ENCODE measurements at places on chromosomes 5 and 9. TPM values are rescaled to one million over a fixed set of nuclear protein-coding genes. Genes with fewer than 3 reads are reported as not detected.

Gene LOX
- 193 TPM for total RNA-seq

Gene GAS1
- total RNA-seq: 25.0 TPM

Gene C9
- total RNA-seq: not detected

Gene TMC1
- total RNA-seq: 0.36 TPM

Gene TMEM38B
- 17.7 TPM for total RNA-seq

Gene IFNA1
- not detected for total RNA-seq

Gene PFN3
- total RNA-seq: not detected

Gene ABCA2
- total RNA-seq: 21.0 TPM

Gene PCDHB14
- 0.45 TPM for total RNA-seq

Gene HTR1A
- total RNA-seq: not detected

Gene GHR
- 4.3 TPM for total RNA-seq

DNA sequence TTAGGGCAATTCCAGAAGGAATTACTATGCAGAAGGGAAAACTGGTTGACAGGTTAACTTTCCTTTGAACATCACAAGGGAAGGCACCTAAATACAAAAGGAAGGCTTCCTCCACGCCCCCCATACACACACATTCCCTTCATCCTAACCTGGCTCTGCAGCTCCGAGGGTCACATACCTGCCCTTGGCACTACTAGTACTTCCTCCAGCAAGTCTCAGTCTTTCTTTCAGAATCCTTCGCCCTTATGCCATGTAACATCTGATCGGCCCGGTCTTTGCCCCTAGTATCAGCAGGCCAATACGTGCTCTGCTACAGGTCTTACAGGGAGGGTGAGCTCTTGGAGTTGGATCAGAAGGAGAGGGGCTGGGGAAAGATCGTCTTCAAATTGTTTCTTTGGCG lies 1.6 kb upstream of the MARCHF6 start:
- no peak for DNase-seq

GRCh38 chr5:90307782-90308181 lies 101.8 kb downstream of the CETN3 start:
- no peak for DNase-seq

DNA sequence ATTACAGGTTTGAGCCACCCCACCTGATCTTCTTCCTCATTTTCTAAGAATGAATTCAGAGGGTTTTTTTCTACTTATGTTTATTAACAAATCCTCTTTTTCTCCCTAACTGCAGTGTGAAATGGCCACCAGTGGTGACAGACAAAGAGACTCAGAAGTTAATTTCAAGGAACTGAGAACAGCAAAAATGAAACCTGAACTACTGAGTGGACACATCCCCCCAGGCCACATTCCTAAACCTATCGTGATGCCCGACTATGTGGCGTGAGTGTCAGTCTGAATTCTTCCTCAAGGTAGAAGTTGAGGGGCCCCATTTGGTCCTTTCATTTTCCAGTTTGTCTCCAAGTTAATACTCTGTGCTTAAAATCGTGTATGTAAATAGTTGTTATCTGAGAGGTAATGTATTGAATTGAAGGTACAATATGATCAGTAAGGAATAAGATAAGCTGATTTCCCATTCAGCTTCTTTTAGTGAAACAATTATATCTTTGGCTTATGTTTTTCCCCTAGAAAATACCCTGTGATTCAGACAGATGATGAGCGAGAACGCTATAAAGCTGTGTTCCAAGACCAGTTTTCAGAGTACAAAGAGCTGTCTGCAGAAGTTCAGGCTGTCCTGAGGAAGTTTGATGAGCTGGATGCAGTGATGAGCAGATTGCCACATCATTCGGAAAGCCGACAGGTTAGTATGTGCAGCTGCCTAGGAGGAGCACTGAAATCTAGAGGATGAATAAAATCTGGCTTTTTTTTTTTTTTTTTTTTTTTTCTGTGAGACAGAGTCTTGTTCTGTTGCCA lies 17.7 kb downstream of the MARVELD2 start:
- DNase-seq: no peak

- DNase-seq: peak; percentile 45
These were observed 193.9 kb downstream of the SEC61B start for GRCh38 chr9:99416007-99416406.

- DNase-seq: no peak
These were observed 157.5 kb downstream of the EBF1 start for GRCh38 chr5:158942217-158942616.

DNA sequence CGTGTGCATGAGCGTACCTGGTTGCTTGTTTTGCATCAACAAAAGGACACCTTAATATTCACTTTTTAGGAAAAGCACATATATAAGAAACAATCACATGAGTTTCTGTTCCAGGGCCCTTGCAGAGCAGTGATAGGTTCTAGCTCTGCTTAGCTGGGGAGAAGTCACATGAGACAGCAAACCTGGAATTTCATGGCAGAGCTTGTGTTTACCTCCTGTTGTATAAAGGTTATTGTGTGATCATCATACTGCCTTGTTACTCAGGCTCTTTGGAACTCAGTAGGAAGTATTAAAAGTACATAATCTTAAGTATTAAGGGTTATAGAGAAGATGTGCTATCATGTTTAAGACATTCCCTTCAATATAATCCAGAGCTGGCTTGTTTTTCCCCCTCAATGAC lies 18.0 kb upstream of the VLDLR start:
- DNase-seq: no peak

DNA sequence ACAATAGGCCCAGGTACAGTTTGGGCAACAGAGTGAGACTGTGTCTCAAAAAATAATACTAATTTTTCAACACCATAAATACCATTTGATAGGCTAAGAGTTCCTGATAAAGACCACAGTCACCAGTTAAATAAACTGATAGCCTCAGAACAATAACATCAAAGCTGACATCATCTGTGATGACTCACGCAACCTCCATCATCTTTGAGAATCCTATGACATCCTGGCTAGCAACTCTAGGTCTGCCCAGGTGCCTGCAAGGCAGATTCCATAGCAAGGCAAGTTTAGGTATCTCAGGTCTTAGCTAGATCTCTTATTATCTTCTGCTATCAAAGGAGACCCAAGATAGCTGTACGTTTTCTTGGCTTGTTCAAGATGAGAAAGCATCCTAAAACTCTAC lies 30.5 kb upstream of the UBAP2 start:
- peak; percentile 23 for DNase-seq

- DNase-seq: no peak
These were observed 479.4 kb downstream of the RASEF start for GRCh38 chr9:82583524-82583923.

DNA sequence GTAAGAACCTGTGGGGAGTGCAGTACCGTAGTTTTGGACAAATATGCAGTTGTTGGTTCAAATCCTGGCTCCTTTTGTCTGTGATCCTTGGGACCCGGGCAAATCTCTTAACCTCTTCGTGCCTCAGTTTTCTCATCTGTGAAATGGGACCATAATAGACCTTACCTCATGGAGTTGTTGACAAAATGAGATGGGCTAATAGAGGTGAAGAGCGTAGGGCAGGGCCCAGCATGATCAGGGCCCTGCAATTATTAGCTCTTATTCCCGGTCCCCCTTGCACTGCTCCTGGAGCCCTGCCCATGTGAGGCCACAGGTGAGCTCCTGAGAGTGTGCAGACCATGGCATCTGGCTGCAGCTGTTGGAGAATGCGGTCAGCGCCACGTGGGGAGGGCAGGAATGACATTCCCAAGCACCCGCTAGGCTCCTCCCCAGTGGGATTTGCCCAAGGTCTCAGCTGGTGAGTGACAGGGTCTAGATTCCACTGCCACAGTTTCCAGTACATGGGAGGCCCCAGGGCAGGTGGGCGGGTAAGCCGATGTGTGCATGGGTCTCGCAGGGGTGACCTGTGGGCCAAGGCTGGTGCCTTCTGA lies 41.0 kb downstream of the NEK6 start:
- DNase-seq: no peak

- DNase-seq: no peak
These were observed 261.8 kb downstream of the NR3C1 start for GRCh38 chr5:143141652-143142051.

- no peak for DNase-seq
These were observed 220.5 kb downstream of the GLIS3 start for GRCh38 chr9:4079346-4079745.

DNA sequence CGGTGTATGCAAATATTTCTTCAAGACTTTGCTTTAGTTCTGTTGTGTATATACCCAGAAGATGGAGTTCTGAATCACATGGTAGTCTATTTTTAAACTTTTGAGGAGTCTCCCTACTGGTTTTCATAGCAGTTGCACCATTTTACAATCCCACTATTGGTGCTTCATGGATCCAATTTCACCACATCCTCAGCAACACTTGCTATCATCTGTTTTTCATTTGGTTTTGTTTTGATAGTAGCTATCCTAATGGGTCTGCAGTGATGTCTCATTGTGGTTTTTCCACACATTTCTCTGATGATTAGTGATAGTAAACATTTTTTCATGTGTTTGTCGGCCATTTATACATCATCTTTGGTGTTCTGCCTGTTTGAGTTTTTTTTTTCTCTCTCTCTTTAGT lies 1339.3 kb downstream of the EFNA5 start:
- peak; percentile 71 for DNase-seq

- no peak for DNase-seq
These were observed 2.5 kb downstream of the TTC1 start for GRCh38 chr5:160011471-160011870.

DNA sequence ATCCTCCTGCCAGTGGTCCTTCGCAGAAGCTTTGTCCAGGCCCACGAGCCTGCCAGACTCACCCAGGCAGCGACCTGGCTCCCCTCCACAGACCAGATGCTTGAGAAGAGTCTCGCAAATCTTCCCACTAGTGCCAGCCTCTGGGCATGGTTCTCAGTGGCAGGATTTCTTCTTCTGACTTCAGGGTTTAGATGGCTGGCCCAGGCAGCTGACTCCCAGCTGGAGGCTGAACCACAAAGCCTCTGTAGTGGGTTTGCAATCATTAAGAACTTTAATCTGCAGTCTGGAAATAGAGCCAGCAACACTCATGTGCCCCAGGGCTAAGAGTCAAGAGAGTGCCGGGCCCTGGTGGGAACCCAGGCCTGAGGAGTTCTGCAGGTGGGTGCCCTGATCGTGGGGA lies 90.6 kb upstream of the ICE1 start:
- DNase-seq: no peak

GRCh38 chr5:110053824-110054223 lies 364.1 kb downstream of the MAN2A1 start:
- DNase-seq: no peak

- no peak for DNase-seq
These were observed 261.7 kb downstream of the KIF4B start for GRCh38 chr5:155275222-155275621.

- no peak for DNase-seq
These were observed 554.3 kb downstream of the PRELID2 start for GRCh38 chr5:145280806-145281205.

DNA sequence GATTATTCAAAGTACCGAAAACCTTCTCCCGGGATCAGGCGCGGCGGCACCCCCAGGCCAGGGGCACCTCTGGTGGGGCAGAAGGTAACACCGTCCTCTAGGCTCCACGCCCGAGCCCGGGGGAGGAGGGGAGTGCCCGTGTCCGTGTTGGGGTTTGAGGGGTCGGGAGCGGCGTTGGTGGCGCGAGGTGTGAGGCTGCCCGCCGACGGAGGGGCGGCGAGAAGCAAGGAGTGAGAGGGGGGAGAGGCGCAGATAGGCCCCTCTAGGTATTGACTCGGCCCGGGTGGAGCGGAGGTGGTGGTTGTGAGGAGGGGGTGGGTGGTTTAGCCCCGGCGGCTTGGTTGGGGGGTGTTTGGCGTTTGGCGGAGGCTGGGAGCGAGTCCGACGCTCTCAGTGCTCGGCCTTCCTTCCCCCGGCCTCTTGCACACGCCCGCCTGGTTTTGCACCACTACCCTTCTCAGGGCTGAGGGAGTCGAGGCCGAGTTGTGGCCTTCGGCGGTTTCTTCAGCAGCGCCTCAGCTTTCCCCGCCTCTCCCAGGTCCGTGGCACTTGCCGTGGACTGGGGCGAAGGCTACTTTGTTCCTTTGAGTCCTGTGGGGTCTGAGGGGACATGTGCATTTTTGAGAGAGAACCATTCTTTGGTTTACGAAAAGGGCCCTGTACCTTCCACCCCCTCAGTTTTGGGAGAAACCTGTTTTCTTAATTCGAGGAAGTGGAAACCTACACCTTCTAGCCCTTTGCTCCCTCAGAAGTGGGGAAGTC lies 450 bp downstream of the GPBP1 start:
- DNase-seq: peak; percentile 25

GRCh38 chr9:85421641-85422040 lies 320.1 kb downstream of the AGTPBP1 start:
- no peak for DNase-seq

DNA sequence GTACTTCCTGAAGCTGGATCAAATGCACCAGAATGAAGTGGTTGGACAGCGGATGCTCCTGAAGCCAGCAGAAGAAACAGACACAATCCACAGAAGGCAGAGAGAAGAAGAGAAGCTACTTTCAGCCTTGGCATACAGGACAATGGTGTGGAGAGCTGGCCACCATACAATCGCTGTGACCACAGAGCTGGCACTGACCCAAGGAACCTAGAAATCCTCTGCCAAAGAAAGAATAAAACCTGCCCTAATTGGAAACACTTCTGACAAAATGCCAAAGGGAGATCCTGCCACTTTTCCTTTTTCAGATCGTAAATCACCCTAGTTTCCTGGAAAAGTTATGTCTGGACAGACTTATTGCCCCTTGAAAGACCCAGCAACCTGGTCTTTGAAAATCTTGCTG lies 77.8 kb downstream of the BAAT start:
- no peak for DNase-seq
